ENCODE measurements at places on chromosomes 2 and 18.

- DNase-seq = peak; percentile 89
Measured at GRCh38 chr2:100381240-100381639, 36.2 kb downstream of the CHST10 start.

GRCh38 chr2:163157891-163158496 is 319.4 kb upstream of the KCNH7 start:
- DNase-seq = no peak

GRCh38 chr2:9160732-9161131 is 45.9 kb upstream of the ASAP2 start:
- no peak for DNase-seq

GRCh38 chr2:83595121-83595690 is 863.9 kb downstream of the SUCLG1 start:
- DNase-seq = no peak

- DNase-seq = no peak
Measured at GRCh38 chr2:98009887-98010760, 14.4 kb upstream of the TMEM131 start.

GRCh38 chr18:62596145-62597005 is 73.5 kb downstream of the ZCCHC2 start:
- no peak for DNase-seq

DNA sequence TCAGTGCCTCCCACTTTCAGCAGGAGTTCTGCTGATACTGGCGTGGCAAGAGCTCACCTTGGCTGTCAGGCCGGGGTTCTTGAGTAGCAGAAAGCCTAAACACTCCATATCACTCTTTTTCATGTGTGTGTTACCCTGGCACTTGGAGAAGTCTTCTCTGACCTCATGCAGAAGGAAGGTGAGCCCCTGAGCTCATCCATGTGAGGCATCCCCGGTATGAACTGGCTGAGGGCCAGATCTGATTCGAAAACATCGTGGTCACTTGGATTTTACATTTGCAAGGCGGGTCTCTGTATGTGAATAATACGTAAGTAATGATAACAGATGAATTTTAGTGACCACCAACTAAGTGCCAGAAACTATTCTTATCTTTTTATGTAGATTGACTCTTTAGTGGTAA is 93.6 kb downstream of the RAPGEF4 start:
- DNase-seq = no peak

GRCh38 chr2:10658914-10659257 is 30.9 kb downstream of the NOL10 start:
- no peak for DNase-seq

DNA sequence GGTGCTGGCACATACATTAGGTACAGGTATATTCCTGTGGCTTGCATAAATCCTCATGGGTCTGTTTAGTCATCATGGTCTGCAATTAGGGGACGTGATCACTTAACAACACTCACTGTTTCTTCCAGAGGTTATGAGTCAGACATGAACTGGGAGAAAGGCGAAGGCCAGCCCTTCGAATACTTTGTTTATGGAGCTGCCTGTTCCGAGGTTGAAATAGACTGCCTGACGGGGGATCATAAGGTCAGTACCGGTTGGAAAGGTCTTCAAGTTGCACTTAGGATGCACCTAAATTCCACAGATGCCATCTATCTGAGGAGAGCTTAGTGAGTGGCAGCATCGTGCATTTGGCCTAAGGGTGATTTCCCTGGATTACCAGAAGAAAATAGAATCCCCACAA is 76.9 kb downstream of the AOX1 start:
- DNase-seq = no peak

DNA sequence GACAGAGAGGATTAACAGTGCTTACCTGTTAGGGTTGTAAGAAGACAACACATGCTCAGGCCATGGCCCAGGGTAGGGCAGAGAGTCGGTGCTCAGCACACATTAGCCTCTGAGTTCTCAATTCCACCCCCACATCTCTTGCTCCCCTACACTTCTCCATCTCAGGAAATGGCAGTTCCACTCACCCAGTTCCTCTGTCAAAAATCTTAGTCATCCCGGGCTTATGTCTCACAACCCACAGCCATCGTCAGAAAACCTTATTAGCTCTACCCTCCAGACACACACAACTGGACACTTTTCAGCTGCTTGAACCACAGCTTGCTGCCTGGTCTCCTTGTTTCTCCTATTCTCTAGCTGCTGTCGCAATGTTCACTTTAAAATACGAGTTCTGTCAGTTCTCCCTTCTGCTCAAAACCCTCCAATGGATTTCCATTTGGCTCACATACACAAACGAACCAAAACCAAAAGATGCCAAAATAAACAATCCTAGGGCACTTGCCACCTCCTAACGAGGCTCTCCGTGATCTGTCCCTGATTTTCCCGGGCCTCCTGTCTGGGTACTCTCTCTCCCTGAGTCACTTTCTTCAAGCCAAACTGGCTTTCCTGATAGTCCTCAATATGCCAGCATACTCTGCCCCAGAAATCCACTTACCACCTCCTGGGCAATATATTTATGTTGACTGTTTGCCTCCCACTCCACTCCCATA is 89.7 kb downstream of the KCTD1 start:
- DNase-seq = no peak

- no peak for DNase-seq
Measured at GRCh38 chr2:6877402-6878304, at the start of gene RSAD2. Gene RSAD2, plus strand, starts transcription at chr2:6877777. Its CDS starts 24 bp downstream, at chr2:6877801.

GRCh38 chr2:216690853-216691741 is 4.3 kb downstream of the IGFBP5 start:
- DNase-seq = peak; percentile 80

DNA sequence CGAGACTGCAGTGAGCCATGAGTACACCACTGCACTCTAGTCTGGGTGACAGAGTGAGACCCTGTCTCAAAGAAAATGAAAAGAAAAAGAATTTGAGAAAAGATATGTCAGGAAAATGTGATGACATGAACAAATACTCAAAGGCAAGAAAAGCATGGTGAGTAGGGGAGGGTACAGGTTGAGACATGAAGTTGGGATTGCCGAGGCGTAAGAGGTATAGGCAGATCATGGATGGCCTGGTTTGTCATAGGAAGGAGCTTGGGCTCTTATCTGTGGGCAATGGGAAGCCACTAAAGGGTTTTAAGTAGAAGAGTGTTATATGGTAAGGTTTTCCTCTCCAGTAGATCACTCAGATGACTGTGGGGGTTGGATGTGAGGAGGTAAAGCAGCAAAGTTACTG is 32.3 kb downstream of the SPAST start:
- DNase-seq = no peak
